ENCODE measurements at places on chromosomes 7 and 10. TPM values are rescaled to one million over a fixed set of nuclear protein-coding genes. Genes with fewer than 3 reads are reported as not detected.

DNA sequence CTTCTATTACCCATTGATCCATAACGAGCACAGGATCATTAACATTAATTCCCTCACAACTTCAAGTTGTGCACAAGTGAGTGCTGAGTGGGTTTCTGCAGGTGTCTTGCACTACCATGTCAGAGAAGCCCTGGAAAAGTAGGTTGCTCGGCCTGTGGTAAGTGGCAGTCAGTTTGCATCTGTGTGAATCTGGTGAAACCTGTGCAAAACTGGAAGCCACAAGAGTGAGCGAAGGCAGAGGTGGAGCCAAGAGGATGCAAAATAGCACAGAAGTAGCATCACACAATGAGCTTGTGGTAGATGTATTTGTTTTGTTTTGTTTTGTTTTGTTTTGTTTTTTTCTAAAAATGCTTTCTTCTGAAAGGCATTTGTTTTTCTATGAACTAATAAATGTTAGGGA is 181.5 kb downstream of the THSD7A start:
- no peaks in the 10 kb centered on the region for H3K36me3 ChIP-seq
- no peak for DNase-seq
- no peak overlapping the region for H3K4me3 ChIP-seq
- H3K27ac ChIP-seq, result no peak overlapping the region
- no peaks in the 10 kb centered on the region for H3K27me3 ChIP-seq
- H3K4me1 ChIP-seq, result no peaks in the 10 kb centered on the region

DNA sequence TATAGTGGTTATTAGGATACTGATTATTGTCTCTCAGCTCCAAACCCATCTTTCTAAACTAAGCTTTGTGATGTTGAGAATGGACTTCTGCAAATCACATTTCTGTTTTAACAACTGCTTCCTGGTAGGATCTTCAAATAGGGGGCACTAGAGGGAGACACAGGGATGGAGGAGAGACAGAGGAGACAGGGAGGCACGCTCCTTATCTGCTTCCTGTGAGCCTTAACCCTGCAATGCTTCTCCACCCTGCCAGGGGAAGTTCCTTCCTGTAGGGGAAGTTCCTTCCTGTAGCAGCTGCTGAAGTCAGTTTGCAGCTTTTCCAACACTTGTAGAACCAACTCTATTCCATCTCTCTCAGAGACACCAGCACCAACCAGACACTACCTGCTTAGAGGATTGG is 847.2 kb downstream of the CCSER2 start:
- H3K27me3 ChIP-seq, result no peaks in the 10 kb centered on the region
- H3K27ac ChIP-seq, result no peak overlapping the region
- H3K4me3 ChIP-seq, result no peak overlapping the region

DNA sequence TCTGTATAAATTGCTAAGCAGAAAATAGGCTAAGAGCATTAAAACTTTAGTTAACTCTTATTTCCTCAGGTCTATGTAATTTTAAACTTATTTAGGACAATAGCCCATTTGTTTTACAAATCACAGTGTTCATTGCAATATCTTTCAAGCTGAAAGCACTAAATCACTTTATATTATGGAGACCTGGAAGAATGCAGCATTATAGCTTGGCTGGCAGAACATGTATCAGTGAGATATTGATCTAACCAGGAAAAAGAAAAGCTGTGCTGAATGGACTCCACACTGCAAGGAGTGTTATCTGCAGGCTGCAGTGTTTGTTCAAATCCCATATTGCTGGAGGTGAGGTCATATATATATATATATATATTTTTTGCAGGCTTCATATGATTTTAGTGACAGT is 517.5 kb downstream of the NRG3 start:
- no peak for DNase-seq
- no peaks in the 10 kb centered on the region for H3K36me3 ChIP-seq
- H3K27me3 ChIP-seq, result no peaks in the 10 kb centered on the region
- H3K4me1 ChIP-seq, result no peaks in the 10 kb centered on the region

DNA sequence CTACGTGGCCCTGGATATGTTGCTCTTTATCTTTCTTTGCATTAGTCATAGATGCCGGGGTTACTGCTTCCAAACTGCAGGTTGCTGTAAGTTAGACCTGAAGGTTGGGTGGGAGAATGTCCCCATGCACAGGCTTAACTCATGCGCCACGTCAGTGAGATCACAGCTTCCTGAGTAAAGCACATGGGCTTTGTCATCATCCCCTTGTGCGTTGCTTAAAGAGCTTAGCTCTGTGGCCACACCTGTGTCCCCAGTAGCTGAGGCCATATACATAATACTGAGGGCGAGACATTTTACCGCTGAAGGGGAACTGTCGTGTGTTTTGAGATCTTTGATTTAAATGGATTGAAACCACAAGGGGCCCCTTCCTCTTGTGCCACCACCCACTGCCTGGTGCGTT is 45.8 kb upstream of the BTBD16 start:
- H3K4me1 ChIP-seq, result no peaks in the 10 kb centered on the region
- no peak overlapping the region for H3K4me3 ChIP-seq
- no peaks in the 10 kb centered on the region for H3K27me3 ChIP-seq

- H3K36me3 ChIP-seq, result no peaks in the 10 kb centered on the region
- H3K4me3 ChIP-seq, result no peak overlapping the region
- no peak overlapping the region for H3K27ac ChIP-seq
- no peaks in the 10 kb centered on the region for H3K27me3 ChIP-seq
- peaks cover 18% of the 10 kb centered on the region for H3K4me1 ChIP-seq
These were observed 41.4 kb upstream of the CD36 start for GRCh38 chr7:80596933-80597517.

DNA sequence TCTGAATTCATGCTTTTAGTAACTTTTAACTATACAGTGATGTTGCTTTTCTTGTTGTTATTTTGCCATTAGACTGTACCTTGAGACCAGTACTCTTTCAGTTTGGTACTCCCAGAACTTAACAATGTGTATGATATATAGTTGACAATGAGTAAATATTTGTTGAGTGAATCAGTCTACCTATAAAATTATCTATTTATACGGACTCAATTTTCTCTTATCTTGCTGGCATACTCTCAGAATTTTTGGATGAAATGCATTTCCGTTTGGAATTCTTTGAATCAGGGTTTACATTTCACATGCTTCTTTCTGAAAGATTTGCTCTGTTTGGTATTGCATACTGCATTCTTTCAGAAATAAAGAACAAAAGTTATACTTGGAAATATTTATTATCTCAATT is 47.8 kb upstream of the LRRC17 start:
- no peak overlapping the region for H3K4me3 ChIP-seq
- no peaks in the 10 kb centered on the region for H3K36me3 ChIP-seq
- no peaks in the 10 kb centered on the region for H3K27me3 ChIP-seq

DNA sequence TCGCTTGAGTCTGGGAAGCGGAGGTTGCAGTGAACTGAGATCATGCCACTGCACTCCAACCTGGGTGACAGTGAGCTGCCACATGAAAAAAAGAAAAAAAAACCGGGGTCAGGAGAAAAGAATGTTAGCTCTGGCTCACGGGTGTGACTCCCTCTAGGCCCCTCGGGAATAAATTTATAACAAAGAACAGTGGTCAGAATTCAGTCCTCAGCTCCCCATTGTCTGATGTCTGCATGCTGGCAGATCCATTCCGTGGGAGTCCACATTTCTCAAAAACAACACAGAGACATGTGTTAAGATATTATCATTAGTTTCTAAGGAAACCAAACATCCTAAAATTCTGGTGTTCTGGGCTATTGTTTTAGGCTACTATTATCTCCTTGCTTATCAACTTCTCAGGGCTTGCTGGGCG is 90.6 kb downstream of the MARCHF5 start:
- 0 out of 3 replicates have a peak, but pooled peaks cover 9% of the 10 kb centered on the region for H3K27me3 ChIP-seq
- no peak for DNase-seq
- no peak overlapping the region for H3K4me3 ChIP-seq

- no peak for DNase-seq
- no peaks in the 10 kb centered on the region for H3K36me3 ChIP-seq
- H3K27me3 ChIP-seq, result no peaks in the 10 kb centered on the region
- no peaks in the 10 kb centered on the region for H3K4me1 ChIP-seq
- H3K4me3 ChIP-seq, result no peak overlapping the region
These were observed 125.3 kb downstream of the SORCS3 start for GRCh38 chr10:104766341-104766740.

DNA sequence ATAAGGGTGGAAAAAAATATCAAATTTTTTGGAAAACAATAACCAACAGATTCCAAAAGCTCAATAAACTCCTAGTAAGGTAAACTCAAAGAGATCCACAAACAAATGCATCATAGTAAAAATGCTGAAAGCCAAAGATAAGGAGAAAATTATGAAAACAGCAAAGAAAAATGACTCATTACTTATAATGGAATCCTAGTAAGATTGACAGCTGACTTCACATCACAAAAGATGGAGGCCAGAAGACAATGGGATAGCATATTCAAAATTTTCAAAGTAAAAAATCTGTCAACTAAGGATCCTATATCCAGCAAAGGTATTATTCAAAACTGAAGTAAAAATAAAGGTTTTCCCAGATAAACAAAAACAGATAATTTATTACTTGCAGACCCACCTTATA is 183.4 kb upstream of the VIPR2 start:
- no peaks in the 10 kb centered on the region for H3K4me1 ChIP-seq
- H3K27me3 ChIP-seq, result no peaks in the 10 kb centered on the region
- no peak for DNase-seq
- H3K4me3 ChIP-seq, result no peak overlapping the region
- H3K36me3 ChIP-seq, result no peaks in the 10 kb centered on the region
- H3K27ac ChIP-seq, result no peak overlapping the region

- H3K4me1 ChIP-seq, result no peaks in the 10 kb centered on the region
- no peak for DNase-seq
- H3K27me3 ChIP-seq, result peaks cover 17% of the 10 kb centered on the region
These were observed 31.4 kb downstream of the STEAP1B start for GRCh38 chr7:22468609-22469008.

DNA sequence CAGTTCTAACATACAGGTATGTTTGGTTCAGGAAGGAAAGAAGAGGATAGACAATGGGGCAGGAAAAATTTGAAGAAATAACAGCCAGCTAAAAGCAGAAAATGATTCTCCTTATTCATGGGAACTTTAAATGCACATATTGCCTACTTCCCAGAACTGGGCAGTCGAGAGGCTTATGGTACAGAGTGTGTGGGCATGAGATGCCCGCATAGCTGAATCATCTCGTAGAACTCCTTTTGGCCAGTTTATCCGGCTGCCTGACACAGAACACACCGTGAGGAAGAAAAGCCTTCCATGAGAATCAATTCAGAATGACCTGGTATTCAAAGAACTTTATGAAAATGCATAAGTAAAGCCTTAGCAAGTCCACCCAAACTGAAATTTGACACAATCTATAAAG is 471.6 kb downstream of the SH2D4B start:
- no peak for DNase-seq
- no peaks in the 10 kb centered on the region for H3K36me3 ChIP-seq
- H3K4me3 ChIP-seq, result no peak overlapping the region
- no peaks in the 10 kb centered on the region for H3K27me3 ChIP-seq
- no peak overlapping the region for H3K27ac ChIP-seq

- H3K36me3 ChIP-seq, result no peaks in the 10 kb centered on the region
- no peaks in the 10 kb centered on the region for H3K4me1 ChIP-seq
- peaks cover 4% of the 10 kb centered on the region for H3K27me3 ChIP-seq
- H3K27ac ChIP-seq, result no peak overlapping the region
These were observed 249.5 kb downstream of the RPS24 start for GRCh38 chr10:78283069-78283682.

DNA sequence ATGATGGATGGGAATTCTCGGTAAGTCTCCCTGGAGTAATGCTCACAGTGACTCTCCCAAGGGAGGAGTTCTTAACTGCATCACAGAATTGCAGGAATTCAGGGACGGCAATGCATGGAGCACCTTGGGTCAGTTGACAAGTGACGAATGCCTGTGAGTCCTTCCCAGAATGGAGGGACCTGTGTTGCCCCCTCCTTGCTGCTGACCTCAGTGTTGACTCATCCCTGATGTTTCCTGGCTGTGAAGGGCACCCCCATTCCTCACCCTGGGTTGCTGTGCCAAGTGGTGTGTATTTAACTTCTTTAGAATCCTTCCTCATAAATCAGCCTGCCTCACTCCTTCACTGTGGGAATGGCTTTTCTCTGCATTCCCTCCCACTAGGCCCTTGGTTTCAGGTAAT is 98.9 kb downstream of the LRMDA start:
- no peak overlapping the region for H3K27ac ChIP-seq
- no peak for DNase-seq
- no peak overlapping the region for H3K4me3 ChIP-seq
- H3K4me1 ChIP-seq, result peaks cover 26% of the 10 kb centered on the region
- no peaks in the 10 kb centered on the region for H3K27me3 ChIP-seq

DNA sequence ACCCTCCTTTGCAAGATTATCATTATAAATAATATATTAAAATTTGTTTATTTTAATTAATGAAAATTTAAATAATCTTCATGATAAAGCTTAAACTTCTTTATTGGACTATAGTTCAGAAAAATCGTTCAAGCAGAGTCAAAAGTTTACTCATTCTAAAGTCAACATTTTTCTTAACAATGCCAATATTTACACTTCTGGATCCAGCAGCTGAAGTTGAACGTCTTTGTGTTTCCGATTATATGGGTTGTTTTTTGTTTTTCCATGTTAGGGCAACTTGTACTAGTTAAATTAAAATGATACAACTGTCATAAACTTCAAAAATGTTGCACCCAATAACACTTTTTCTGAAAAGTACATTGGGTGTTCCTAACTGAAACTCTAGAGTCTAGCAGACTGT is 43.8 kb downstream of the GRB10 start:
- no peak overlapping the region for H3K27ac ChIP-seq
- peaks cover 23% of the 10 kb centered on the region for H3K4me1 ChIP-seq
- no peak overlapping the region for H3K4me3 ChIP-seq
- H3K36me3 ChIP-seq, result no peaks in the 10 kb centered on the region
- no peaks in the 10 kb centered on the region for H3K27me3 ChIP-seq

GRCh38 chr10:73338801-73339368 is 19.8 kb downstream of the CFAP70 start:
- no peaks in the 10 kb centered on the region for H3K27me3 ChIP-seq
- H3K4me3 ChIP-seq, result no peak overlapping the region
- no peaks in the 10 kb centered on the region for H3K4me1 ChIP-seq
- H3K36me3 ChIP-seq, result no peaks in the 10 kb centered on the region
- H3K27ac ChIP-seq, result no peak overlapping the region

- H3K27me3 ChIP-seq, result no peaks in the 10 kb centered on the region
- H3K4me3 ChIP-seq, result no peak overlapping the region
- H3K27ac ChIP-seq, result no peak overlapping the region
- no peaks in the 10 kb centered on the region for H3K4me1 ChIP-seq
- H3K36me3 ChIP-seq, result no peaks in the 10 kb centered on the region
- no peak for DNase-seq
These were observed 154.1 kb upstream of the ADO start for GRCh38 chr10:62650411-62650810.

GRCh38 chr10:132906106-132906505 is 36.3 kb downstream of the CFAP46 start:
- no peaks in the 10 kb centered on the region for H3K27me3 ChIP-seq
- H3K36me3 ChIP-seq, result no peaks in the 10 kb centered on the region
- H3K4me1 ChIP-seq, result no peaks in the 10 kb centered on the region
- no peak overlapping the region for H3K27ac ChIP-seq
- no peak overlapping the region for H3K4me3 ChIP-seq

- no peaks in the 10 kb centered on the region for H3K27me3 ChIP-seq
- H3K4me1 ChIP-seq, result no peaks in the 10 kb centered on the region
- no peaks in the 10 kb centered on the region for H3K36me3 ChIP-seq
- no peak for DNase-seq
- no peak overlapping the region for H3K27ac ChIP-seq
These were observed 266.5 kb downstream of the GPR158 start for GRCh38 chr10:25441270-25441669.

Gene RAB19
- polyA plus RNA-seq, result not detected

Gene KIF11
- polyA plus RNA-seq, result 8.7 TPM

Gene ASAH2B
- 4.6 TPM for polyA plus RNA-seq

Gene MORN4
- 9.1 TPM for polyA plus RNA-seq

Gene CLCN1
- polyA plus RNA-seq, result 0.01 TPM

Gene TSPAN12
- 0.48 TPM for polyA plus RNA-seq

Gene ELOVL3
- polyA plus RNA-seq, result 0.58 TPM

Gene SFTPA2
- 0.04 TPM for polyA plus RNA-seq

Gene ABCB4
- 20.8 TPM for polyA plus RNA-seq

Gene HECTD2
- 3.2 TPM for polyA plus RNA-seq

Gene CFAP46
- polyA plus RNA-seq, result 0.24 TPM

Gene GIMAP4
- polyA plus RNA-seq, result not detected

Gene SPDYE1
- polyA plus RNA-seq, result not detected
